AML-193 (cell line): ENCODE measurements at places on chromosomes 4 and X.

- no peak for DNase-seq
Observed at GRCh38 chrX:16606142-16606720, 43.7 kb upstream of the S100G start.

DNA sequence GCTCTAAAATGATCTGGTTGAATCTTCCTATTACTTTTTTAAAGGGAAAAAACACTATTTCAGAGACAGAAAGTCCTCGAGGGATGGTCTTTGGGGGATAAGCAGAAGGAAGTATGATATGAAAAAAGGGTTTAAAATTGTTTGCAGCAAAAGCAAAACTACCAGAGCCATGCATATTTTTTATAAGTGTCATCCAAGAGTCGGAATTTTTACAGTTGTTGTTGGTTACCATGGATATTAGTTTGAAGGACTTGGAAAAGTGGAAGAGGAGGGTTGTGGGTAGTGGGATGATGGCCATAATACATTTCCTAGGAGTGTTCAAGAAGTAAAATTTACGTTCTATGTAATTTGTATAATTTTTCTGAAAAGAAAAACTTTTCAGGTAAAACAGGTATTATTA is 134.4 kb downstream of the PCDH7 start:
- no peak for DNase-seq

DNA sequence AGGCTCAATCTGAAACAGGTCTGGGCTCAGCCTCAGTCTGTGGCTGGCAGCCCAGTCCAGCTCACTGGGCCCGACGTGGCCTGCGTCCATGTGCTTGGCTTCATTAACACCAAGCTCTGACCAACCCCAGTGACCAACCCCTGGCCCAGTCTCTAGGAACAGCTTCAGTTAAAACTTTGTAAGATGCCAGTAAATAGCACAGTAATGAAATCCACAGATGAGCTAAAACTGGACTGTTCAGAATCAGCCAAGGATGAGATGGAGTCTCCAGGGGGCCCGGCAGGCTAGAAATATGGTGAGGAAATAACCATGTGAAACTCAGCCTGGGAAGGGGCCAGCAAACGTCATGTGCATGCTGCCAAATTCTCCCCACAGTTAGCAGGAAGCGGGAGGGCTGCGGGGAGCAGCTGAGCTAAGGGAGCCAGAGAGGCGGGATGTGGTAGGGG is 37.1 kb upstream of the XPNPEP2 start:
- no peak for DNase-seq

- DNase-seq = no peak
Observed at GRCh38 chr4:48634688-48635308, 144.7 kb downstream of the ZAR1 start.

DNA sequence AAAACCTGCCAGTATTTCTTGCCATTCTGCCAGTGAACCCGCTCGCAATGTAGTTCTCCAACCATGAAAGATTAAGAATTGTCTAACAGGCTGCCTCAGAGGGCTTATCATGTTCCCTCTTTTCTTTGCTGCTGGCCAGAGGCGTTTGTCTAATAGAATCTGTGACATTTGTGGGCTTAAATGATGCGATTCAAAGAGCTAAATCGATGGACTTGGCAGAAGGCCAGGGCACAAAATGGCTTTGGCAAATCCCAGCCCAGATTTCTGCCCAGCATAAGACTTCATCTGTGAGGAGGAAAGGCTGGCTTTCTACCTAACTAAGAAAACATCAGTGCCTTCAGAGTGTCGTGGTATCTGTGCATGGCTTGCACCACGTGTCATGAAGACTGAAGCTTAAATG is 79.9 kb downstream of the TRPC5OS start:
- DNase-seq = no peak

DNA sequence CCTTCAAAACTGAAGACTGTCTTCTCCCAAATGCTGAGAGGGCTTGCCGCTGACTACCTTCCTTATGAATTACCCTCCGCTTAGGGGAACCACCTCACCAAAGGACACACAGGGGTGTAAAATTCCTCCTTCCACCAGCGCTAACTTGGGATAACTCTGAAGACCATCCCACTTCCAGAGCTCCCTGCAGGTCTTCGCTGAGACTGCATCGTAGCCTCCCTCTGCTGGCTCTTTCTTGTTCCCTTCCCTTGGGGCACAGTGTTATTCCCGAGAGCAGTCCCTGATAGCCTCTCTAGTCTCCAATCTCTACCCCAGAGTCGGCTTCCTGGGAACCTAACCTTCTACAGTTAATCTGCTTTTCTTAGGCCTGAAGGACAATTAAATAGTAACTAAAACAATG is 725.5 kb upstream of the ATOH1 start:
- no peak for DNase-seq

DNA sequence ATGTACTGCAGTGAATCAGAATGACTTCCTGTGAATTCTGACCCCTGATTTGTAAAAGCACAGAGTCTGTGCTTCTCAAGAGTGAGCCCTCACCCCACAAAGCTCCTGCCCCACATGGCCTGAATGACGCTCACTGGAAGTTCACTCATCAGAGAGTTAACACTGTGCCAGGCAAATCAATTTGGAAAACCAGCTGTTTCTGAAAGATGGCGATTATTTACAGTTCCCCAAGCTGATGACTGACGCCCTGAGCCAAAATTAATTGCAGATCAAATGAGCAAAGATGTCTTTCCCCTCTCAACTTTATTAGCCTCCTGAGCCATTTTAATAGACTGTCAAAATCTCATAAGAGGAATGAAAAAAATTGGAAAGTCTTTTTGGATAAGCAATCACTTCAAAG is 118.0 kb downstream of the SLC2A9 start:
- no peak for DNase-seq

- DNase-seq = no peak
Observed at GRCh38 chr4:146273204-146273901, 59.0 kb downstream of the REELD1 start.

DNA sequence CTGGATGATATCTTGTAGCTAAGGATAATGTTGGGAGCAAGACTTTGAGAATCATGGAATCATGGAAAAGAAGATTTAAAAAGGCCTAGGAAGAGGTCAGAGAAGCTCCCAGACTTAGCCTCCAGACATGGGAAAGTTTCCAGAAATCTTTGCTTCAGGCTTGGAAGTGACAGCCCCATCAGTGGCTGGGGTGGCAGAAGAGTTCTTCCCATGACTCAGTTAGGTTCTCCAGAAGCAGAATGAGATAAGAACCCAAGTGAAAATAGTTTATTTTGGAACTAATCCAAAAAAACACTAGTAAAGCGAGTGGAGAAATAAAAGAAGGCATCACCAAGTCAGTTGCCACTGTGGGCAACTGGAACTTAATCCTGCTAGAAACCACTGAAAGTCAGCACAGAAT is 506.9 kb downstream of the MID1IP1 start:
- DNase-seq = no peak

GRCh38 chrX:131728295-131729145 is 184.6 kb downstream of the OR13H1 start:
- no peak for DNase-seq
